ENCODE measurements at places on chromosomes 7 and 10.

- no peak for DNase-seq
These were observed 4.2 kb upstream of the CCM2 start for GRCh38 chr7:44995555-44996493.

- DNase-seq = no peak
These were observed 21.5 kb downstream of the ADAMTS14 start for GRCh38 chr10:70693619-70694335.

- DNase-seq = no peak
These were observed 5.2 kb downstream of the STEAP2 start for GRCh38 chr7:90216771-90217170.

GRCh38 chr10:133391249-133391635 is 2.7 kb upstream of the MTG1 start:
- DNase-seq = no peak

DNA sequence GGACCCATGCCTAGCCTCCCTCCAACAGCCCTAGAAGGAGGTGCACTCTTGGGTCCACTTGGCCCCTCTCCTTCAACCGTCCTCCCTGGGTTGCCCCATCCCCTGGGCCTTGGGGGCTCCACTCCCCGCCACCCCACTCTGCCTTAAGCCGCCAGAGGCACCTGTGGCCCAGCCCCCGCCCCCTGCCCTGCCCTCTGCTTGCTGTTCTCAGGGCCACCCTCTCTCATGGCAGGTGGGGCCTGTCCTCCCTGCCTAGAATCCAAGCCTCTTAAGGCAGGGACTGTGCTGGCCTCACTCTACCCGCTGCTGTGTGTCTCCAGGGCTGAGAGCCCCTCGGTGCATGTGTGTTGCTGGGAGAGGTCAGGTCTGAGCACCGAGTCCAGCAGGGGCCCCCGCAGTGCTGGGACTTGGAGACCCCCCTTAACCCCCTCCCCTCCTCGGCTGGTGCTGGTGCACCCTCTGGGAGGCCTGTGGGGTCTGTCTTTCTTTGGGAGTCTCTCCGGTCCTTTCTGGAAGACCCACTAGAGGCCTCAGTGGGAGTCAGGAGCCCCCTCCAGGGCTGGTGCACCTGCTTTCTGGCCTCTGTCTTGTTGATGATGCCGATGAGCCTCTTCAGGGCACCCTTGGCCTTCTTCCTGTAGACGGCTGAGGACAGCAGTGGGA is 43.8 kb downstream of the CFAP46 start:
- no peak for DNase-seq

- DNase-seq = no peak
These were observed 30.1 kb downstream of the AFAP1L2 start for GRCh38 chr10:114374053-114374791.

DNA sequence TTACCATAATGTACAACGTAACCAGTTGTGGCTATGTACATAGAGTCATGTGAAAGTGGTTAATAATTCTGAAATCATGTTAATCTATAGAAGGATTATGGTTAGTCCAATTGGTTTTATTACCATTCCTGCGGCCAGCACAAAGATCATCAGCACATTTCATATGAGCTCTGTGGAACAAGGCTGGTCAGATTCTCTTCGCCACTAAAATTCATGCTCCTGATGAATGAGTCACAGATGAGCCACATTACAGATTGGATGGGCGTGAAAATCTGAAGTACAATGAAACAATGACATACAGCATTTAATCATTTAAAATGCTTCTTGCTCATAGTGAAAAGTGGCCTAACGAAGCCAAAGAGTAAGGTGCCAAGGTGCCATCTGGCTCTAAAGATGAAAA is 716.2 kb upstream of the PHF14 start:
- no peak for DNase-seq

DNA sequence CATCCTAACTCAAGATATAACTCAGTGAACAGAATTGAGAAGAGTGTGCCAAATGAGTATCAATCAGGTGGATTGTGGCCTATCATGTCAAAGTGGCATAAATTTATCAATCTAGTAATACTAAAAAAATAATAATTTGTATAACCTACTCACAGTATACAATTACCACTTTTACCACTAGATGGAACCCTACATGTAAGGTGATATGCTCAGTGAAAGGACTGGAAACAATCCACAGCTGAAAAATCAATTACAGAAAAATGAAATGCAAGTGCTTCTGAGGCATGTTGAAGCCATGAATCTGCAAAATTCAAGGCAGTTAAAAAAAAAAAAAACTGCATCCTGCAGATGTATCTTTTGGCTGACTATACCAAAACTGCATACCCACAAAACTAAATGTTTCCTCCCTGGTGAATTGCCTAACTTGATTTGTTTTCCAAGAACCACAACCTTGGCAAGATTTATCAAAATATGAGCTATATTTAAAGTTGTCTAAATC is 13.9 kb downstream of the ARHGAP19 start:
- DNase-seq = peak; percentile 32

DNA sequence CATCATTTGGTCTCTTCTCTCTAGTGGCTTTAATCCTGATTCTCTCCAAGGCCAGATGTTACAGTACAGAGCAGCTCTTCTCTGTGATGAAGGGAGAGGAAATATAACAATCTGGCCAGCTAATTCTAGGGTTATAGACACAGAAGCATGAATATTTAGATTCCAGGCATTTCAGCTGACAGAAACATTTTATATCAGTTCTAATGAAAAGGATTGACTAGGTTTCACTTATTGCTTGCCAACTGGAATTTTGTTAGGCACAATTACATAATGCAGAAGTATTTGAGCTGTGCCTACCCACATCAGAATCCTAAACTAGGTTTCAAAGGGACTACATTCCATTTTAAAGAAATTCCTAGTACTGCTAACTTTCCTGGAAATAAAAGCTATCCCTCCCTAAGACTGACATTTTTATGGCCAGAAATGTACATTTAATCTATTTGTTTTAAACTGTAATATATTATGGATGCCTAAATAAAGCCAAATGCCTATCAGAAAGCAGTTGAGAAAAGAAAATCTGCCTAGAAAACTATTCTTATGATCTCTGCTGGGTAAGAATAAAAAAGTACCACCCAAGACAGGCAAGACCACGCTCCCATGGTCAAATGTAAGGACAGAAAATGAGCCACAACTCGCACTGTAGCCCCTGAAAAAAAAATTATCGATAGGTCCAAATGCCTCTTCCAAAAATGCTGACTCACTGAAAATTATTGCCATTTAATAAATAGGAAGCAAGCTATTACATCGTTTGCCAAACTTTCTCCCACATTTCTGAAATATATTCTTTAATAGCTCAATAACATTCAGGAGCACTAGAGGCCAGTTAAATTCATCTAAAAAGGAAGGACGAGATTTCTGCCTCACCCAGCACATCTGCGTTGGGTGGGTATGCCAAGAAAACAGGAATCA is 498.1 kb downstream of the KCNMA1 start:
- no peak for DNase-seq

GRCh38 chr7:41029072-41029499 is 673.8 kb downstream of the INHBA start:
- DNase-seq = no peak

DNA sequence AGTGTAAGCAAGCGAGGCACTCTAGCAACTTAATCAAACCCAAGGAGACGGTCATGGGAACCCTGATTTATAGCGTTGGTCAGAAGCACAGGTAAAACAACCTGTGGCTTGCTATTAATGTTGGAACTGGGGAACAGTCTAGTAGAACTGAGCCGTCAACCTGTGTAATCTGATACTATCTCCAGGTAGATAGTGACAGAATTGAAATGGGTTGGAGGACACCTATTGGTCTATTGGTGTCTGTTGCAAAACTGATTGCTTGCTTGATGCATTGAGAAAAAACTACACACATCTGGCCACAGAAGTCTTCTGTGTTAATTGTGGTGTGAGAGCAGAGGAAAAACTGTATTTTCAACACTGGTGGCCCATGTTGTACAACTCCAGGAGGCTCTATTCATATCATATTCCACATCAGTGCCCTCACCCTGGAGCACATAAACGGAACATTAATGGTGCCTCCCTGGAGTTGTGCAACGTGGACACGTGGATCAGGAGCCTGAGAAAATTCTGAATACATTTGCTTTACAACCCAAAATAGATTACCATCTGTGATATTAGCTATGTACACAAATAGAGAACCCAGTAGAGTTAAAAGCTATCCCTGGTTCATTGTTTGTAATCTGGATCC is 112.2 kb downstream of the MYO3A start:
- no peak for DNase-seq

- no peak for DNase-seq
These were observed 13.4 kb upstream of the EPHA1 start for GRCh38 chr7:143422033-143422432.

GRCh38 chr7:54995610-54996363 is 23.0 kb upstream of the EGFR start:
- DNase-seq = no peak

- DNase-seq = no peak
These were observed 584.4 kb downstream of the INHBA start for GRCh38 chr7:41118486-41118885.

DNA sequence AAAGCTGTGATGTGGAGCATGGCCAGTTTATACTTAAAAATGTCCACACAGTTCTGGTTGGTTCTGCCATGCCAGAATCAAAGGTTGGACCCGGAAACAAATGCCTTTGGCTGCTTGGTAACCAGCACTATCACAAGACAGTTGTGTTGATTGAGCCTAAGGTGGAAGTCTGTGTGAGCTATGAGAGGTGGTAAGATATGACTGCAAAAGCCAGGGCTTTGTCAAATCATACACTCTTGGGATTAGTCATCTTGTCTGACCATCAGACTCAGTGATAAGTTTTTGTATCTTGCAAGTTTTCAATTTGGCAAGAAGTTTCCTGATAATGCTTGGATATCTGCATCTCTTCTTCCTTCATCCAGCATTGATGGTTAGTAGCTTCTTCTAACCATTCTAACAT is 35.5 kb downstream of the GPR141 start:
- no peak for DNase-seq

GRCh38 chr10:14757986-14758385 is 16.7 kb downstream of the FAM107B start:
- no peak for DNase-seq

DNA sequence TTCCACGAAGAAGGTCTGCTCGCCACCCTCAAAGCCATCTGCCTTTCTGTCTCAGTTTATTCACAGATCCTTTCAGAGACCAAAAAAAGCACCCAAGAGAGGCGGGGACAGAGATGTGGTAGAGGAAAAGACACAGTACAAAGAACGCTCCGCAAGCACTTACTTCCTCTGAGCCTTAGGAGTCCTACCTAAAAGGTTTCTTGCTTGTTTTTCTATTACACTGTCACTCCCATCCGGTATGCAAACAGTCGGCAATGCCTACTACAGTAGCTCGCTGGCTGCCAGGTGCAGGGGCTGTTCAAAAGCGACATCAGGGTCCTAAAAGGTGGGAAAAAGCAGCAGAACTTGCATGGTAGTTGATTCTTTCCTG is 816 bp downstream of the TECPR1 start:
- no peak for DNase-seq

GRCh38 chr7:102097601-102098161 is 189.0 kb upstream of the SH2B2 start:
- no peak for DNase-seq

- no peak for DNase-seq
These were observed 183.6 kb upstream of the CTBP2 start for GRCh38 chr10:125343983-125344382.

DNA sequence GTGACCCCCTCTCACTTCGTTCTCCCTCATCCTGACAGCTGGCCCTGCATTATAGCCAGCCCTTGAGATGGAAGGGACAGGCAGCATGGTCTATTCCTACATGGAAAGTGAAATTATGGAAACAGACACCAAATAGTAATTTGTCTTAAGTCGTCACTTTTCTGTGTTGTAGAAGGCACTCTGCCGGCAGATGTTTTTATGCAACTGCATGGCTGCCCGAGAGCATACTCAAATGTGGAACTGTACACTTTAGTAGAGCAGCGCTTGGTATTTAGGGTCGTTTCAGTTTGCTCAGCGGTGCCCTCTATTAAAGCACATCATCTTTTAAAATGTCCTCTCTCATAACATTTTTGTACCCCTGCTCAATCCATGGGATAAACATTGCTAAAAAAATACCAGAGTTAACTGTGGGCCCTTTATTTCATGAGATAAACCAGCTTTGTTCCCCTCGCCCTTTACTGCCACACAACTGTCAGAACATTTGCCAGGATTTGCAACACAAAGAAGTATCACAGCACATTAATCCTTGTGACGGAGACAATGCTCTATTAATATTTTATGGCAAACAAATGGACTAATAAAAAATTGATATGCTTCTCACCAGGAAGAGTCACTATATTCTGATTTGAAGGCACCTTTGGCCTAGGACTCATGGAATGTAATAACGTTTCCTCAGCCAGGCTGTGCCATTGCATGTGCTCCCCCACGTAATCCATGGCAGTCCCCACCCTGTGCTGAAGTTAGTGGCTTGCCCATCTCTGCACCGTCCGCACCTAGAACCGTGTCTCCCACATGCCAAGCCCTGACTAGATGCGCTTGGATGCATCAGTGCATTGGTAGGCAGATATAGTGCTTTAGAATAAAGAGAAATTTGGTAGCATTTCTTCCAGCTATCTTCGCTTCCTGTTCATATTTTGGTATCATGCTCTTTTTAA is 221.3 kb downstream of the PAXIP1 start:
- no peak for DNase-seq

DNA sequence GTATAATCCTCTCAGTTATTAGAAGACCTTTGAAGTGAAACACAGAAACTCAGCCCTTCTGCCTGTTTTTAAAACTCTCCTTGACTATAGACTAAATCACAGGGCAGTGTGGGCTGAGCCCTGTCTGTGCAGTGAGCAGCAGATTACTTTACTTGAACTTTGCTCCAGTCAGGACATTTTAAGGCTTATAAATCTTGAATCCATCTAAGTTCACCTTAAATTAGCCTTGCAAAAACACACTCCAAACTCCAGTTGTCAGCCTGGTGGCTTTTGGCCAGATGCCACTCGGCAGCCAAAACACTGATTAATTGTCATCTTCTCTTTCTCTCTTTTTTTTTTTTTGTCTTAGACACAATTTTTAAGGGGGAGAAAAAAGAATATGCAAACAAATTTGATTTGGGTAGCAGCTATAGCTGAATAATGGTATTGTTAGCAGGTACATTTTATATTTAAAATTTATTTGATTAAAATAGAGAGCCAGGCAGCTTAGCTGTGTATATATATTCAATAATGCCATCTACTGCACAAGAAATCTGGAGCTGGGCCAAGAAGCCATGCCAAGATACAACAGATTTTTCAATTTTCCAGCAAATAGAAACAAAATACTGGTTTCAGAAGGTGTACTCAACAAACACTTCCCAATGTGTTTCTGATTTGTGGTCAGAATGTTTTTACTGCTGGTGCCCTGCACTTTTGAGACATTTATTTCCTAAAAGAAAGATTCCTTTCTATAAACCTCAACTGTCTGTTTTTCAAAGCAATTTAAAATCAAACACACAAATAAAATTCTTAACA is 247.7 kb downstream of the TFEC start:
- peak; percentile 19 for DNase-seq
